ENCODE measurements at places on chromosomes 16 and 17.

- no peaks in the 10 kb centered on the region for H3K36me3 ChIP-seq
- H3K4me3 ChIP-seq = no peak overlapping the region
- peaks cover 9% of the 10 kb centered on the region for H3K4me1 ChIP-seq
- H3K27me3 ChIP-seq = no peaks in the 10 kb centered on the region
- peak overlapping the region; percentile 28 for H3K27ac ChIP-seq
Measured at GRCh38 chr17:1047177-1047878, 50.4 kb downstream of the TIMM22 start.

DNA sequence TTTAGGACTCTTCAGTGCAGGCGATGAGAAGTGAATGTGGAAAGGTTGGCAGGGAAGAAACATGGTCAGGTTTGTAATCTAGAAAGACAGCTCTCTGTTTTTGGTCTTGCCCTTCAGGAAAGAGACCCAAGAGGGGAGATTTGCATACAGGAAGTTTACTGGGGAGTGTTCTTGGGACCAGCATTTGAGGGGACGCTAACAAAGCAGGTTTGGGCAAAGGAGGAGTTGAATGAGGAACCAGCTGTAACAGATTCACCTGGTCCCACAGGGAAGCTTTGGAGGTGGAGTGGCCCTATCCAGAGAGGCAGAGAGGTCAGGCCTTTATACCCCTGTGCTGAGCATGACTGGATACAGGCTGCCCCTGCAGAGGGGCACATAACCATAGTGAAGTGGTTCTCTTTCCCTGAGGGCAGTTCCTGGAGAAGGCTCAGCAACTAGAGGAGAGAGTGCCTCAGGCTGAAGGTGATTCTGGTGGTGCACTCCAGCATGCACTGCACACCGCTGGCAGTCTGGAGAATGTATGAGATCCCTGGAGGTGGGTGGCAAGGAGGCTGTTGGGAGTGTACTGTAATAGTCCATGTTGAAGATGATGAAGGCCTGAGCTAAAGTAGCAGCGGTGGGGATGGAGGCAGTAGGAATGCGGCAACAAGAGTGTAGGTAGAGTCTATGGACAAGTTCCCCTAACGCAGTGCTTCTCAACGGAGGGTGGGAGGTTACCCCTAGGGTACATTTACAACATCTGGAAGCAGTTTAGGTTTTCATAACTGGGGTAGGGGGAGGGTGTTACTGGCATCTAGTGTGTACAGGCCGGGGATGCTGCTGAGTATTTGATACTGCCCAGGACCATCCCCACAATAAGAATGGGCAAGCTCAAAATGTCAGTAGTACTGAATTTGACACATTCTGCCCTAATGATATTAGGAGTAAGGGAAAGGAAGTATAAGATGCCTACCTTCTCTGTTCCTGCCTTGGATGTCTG lies 37.2 kb downstream of the MAP2K6 start:
- H3K36me3 ChIP-seq = no peaks in the 10 kb centered on the region
- H3K27me3 ChIP-seq = no peaks in the 10 kb centered on the region
- no peak overlapping the region for H3K4me3 ChIP-seq
- H3K27ac ChIP-seq = no peak overlapping the region

GRCh38 chr16:65263896-65264295 lies 142.0 kb upstream of the CDH11 start:
- H3K27me3 ChIP-seq = no peaks in the 10 kb centered on the region
- H3K4me1 ChIP-seq = no peaks in the 10 kb centered on the region
- DNase-seq = no peak
- no peaks in the 10 kb centered on the region for H3K36me3 ChIP-seq
- no peak overlapping the region for H3K4me3 ChIP-seq

GRCh38 chr16:25051406-25052150 lies 36.4 kb upstream of the ARHGAP17 start:
- DNase-seq = no peak
- H3K4me1 ChIP-seq = peaks cover 3% of the 10 kb centered on the region
- H3K4me3 ChIP-seq = no peak overlapping the region

DNA sequence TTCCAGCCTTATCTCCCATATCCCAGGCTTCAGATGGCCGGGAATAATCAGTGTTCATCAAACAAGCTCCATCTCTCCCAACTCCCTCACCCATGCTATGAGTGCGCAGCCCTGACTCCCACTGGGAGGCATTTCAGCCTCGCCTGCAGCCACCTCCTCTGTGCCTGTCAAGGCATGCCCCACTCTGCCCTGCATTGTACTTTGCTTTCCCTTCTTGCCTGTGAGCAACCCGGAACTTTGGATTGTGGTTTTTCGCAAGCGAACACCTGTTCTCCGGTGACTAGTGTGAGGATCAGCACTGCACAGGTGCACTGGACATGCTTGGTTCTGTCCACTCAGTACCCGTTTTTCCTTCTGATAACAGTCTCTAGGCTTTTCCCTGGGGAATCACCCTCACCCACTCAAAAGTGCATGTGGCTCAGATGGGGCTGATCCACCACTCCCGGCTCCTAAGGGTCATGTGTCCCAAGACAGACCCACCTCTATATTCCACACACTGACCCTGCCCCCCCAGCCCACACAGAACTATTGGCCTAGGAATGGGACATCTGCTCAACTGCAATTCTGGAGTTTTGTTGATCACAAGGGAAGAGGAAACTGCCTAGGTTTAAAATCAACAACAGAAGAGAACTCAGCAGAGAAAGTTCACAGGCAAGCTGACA lies 9.1 kb downstream of the CHST6 start:
- H3K4me3 ChIP-seq = no peak overlapping the region
- no peak overlapping the region for H3K27ac ChIP-seq
- no peaks in the 10 kb centered on the region for H3K4me1 ChIP-seq
- DNase-seq = no peak
- no peaks in the 10 kb centered on the region for H3K36me3 ChIP-seq
- H3K27me3 ChIP-seq = no peaks in the 10 kb centered on the region

DNA sequence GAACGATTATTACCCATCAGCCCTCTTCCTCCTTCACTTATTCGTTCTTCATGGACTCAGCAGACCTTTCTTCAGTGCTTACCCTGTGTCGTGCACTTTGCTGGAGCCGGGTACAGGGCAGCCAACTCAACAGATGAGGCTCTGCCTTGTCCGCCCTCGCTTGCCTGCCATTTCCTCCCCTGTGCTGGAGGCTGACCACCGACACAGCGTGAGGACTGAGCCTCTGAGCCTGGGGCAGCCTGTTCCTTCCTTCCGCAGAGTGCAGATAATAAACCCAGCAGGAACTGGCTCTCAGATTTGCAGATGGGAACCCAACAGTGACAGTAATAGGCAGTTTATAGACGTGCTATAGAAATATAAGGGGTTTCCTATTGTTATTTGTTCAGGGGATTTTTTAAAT lies 7.0 kb upstream of the SLC39A11 start:
- H3K4me1 ChIP-seq = no peaks in the 10 kb centered on the region
- H3K27ac ChIP-seq = no peak overlapping the region
- no peaks in the 10 kb centered on the region for H3K27me3 ChIP-seq
- DNase-seq = no peak
- H3K36me3 ChIP-seq = no peaks in the 10 kb centered on the region

- no peak for DNase-seq
- no peaks in the 10 kb centered on the region for H3K27me3 ChIP-seq
- H3K36me3 ChIP-seq = no peaks in the 10 kb centered on the region
- H3K27ac ChIP-seq = no peak overlapping the region
- no peaks in the 10 kb centered on the region for H3K4me1 ChIP-seq
- no peak overlapping the region for H3K4me3 ChIP-seq
Measured at GRCh38 chr16:79093554-79093967, 507.0 kb downstream of the MAF start.

DNA sequence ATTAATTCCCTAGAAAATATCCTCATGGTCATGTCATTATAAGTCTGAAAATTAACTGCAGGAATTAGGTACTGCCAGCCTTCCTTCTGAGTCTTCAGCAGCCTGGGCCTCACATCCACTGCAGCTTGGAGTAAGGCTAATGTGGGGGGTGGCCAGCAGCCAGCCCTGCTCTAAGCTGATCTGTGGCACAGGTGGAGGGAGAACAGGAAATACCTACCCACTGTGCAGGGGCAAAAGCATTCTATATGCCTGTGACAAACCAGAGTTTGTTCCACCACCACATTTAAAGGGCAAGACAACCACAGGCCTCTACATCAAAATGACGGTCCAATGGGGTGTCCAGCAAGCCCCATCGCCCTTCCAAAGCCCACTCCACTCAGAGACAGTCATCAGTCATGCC lies 9.4 kb downstream of the NPRL3 start:
- H3K36me3 ChIP-seq = no peaks in the 10 kb centered on the region
- H3K4me3 ChIP-seq = no peak overlapping the region
- no peak for DNase-seq
- no peak overlapping the region for H3K27ac ChIP-seq

DNA sequence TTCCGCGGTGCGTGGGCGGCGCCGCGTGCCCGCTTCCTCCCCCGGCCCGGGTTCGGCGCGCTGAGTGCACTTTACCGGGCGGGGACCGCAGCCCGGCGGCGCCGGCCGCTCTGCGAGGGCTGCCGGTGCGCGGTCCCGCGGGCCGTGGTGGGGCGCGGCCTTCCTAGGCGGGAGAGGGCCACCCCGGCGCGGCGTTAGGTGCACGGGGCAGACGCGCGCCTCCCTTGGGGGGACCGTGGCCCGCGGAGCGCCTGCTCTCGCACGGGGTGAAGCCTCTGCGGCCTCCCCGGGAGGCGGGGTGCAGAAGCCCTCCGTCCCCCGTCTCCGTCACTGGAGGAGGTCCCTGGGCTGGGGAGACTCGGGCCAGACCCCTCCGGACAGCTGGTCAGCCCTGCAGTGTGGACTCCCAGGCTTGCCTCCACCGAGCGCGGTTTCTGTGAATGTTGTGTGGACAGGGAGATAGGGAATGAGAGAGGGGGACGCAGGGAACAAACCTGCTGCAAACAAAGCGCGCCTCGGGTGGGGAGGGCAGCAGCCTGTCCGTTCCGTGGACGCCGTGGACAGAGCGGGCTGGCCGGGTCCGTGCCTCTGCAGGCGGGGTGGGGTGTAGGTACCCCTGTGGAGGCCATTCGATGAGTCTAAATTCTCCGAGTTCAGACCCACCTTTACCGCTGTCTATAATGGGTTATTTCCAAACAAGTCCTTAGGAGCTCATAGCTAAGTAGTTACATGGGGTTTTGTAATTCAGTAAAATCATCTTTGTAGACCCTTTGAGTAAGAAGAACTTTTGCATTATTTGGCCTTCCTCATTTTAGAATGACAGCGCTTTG lies 721 bp downstream of the TBCD start:
- peak; percentile 41 for DNase-seq
- peak overlapping the region; percentile 71 for H3K27ac ChIP-seq
- H3K36me3 ChIP-seq = no peaks in the 10 kb centered on the region
- peak overlapping the region; percentile 90 for H3K4me3 ChIP-seq
- H3K27me3 ChIP-seq = no peaks in the 10 kb centered on the region
- peaks cover 10% of the 10 kb centered on the region for H3K4me1 ChIP-seq

- H3K4me1 ChIP-seq = peaks cover 8% of the 10 kb centered on the region
- no peaks in the 10 kb centered on the region for H3K27me3 ChIP-seq
- H3K4me3 ChIP-seq = no peak overlapping the region
- DNase-seq = no peak
- H3K36me3 ChIP-seq = no peaks in the 10 kb centered on the region
Measured at GRCh38 chr17:50114401-50114800, 15.6 kb downstream of the SAMD14 start.

GRCh38 chr17:17807440-17807839 lies 29.3 kb downstream of the SREBF1 start:
- H3K4me1 ChIP-seq = peaks cover 11% of the 10 kb centered on the region
- no peaks in the 10 kb centered on the region for H3K27me3 ChIP-seq
- no peak overlapping the region for H3K4me3 ChIP-seq

- H3K36me3 ChIP-seq = no peaks in the 10 kb centered on the region
- no peak overlapping the region for H3K4me3 ChIP-seq
- peaks cover 1% of the 10 kb centered on the region for H3K4me1 ChIP-seq
- no peaks in the 10 kb centered on the region for H3K27me3 ChIP-seq
- no peak overlapping the region for H3K27ac ChIP-seq
- DNase-seq = no peak
Measured at GRCh38 chr17:82424001-82424862, 5.8 kb upstream of the OGFOD3 start.

GRCh38 chr17:42866631-42867575 lies 15.9 kb downstream of the AOC3 start:
- no peaks in the 10 kb centered on the region for H3K4me1 ChIP-seq
- H3K27ac ChIP-seq = no peak overlapping the region
- no peaks in the 10 kb centered on the region for H3K36me3 ChIP-seq
- H3K4me3 ChIP-seq = no peak overlapping the region
- H3K27me3 ChIP-seq = no peaks in the 10 kb centered on the region

GRCh38 chr16:70395345-70395901 lies 43.5 kb downstream of the ST3GAL2 start:
- no peaks in the 10 kb centered on the region for H3K36me3 ChIP-seq
- peak; percentile 40 for DNase-seq
- H3K4me3 ChIP-seq = no peak overlapping the region
- no peaks in the 10 kb centered on the region for H3K27me3 ChIP-seq
- no peaks in the 10 kb centered on the region for H3K4me1 ChIP-seq
- no peak overlapping the region for H3K27ac ChIP-seq

DNA sequence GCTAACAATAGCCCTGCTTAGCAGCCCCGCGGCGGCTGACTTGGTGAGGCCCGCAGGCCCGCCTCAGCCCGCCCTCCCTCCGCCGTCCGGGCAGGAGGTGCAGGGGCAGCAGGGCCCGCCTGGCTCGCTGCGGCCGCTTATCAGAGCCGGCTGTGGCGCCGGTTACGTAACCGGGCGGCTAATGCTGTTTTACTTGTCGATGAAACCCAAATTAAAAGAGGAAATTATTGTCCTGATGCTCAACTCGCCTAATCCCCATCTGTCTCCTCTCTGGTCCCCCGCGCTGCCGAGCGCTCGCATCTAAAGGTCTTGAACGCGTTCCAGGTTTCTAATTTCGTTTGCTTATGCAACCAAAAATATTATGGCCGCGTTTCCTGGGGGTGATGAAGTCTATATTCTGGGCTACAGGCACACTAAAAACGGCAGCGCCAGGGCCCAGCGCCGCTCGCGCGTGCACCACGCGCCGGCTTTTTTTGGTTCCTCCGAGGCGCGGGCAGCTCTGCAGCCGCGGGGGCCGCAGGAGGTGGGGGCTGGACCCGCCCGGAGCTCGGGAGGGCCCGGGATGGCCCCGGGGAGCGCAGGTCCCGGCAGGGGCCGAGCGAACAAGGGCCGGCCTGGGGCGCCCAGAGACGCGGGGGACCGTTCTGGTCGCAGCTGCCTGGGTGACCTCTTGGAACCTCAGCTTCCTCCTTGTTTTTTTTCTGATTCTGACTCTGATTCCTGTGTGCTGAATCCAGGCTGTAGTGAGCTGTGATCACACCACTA lies 65.2 kb upstream of the TOB1 start:
- peak; percentile 84 for DNase-seq
- peak overlapping the region; percentile 42 for H3K4me3 ChIP-seq
- H3K27me3 ChIP-seq = no peaks in the 10 kb centered on the region
- H3K4me1 ChIP-seq = peaks cover 2% of the 10 kb centered on the region
- peak overlapping the region; percentile 96 for H3K27ac ChIP-seq

- H3K27ac ChIP-seq = no peak overlapping the region
- DNase-seq = no peak
- H3K36me3 ChIP-seq = no peaks in the 10 kb centered on the region
- H3K4me3 ChIP-seq = peak overlapping the region; percentile 72
- no peaks in the 10 kb centered on the region for H3K27me3 ChIP-seq
- peaks cover 10% of the 10 kb centered on the region for H3K4me1 ChIP-seq
Measured at GRCh38 chr17:74750327-74751069, 2.1 kb downstream of the NHERF1 start.

- no peaks in the 10 kb centered on the region for H3K36me3 ChIP-seq
- H3K4me1 ChIP-seq = peaks cover 9% of the 10 kb centered on the region
- DNase-seq = no peak
- no peak overlapping the region for H3K27ac ChIP-seq
Measured at GRCh38 chr17:40612599-40613244, 34.9 kb downstream of the SMARCE1 start.
